ENCODE measurements at places on chromosomes 13 and 19.

DNA sequence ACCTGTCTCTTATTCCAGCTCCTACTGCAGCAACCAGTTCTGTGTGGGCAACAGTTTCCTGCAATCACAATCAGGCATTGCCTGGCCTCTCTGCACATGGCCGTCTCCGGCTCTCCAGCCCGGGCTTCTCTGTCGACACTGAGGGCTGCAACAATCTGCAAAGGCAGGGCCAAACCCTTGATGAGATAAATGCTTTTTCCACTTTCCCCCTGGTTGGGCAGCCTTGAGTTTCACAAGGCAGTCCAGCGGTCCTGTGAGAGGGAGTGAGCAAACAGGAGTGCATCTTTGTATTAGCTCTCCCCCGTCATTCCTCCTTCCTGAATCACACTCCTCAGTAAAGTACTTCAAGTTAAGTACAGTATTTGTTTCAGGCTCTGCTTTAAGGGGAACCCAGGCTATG, 40.7 kb upstream of the VWA8 start:
- no peak for DNase-seq

- no peak for DNase-seq
Measured at GRCh38 chr19:10074153-10074552, 12.0 kb upstream of the SHFL start.

DNA sequence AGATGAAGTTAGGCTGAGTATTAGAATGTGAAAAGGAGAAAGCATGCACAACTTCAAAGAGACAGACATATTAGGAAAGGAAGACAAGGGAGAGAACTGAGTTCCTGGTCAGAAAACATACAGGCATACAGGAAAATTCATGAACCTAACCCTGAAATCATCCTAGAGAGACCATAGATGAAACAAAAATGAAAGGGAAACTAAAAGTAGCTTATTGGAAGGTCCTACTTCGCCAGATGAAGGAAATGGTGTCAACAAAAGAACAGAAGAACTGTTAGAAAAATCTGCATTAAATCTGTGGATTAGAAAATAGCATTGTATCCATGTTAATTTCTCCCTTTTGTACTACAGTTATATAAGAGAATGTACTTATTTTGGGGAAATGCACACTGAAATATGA, 169.0 kb upstream of the UFM1 start:
- no peak for DNase-seq

DNA sequence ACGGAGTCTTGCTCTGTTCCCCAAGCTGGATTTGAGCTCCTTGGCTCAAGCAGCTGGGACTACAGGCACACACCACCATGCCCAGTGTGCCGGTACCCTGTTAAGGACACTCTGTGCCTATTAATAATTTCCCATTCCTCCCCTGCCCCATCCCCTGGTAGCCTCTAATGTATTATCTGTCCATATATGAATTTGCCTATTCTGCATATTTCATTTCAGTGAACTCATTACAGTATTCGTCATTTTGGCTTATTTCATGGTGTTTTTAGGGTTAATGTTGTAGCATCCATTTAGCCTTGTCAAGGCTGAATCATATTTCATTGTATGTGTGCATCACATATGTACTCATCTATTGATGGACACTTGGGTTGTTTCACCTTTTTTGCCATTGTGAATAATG, 33.6 kb downstream of the SKA3 start:
- no peak for DNase-seq

GRCh38 chr19:18429717-18430416, 8.1 kb downstream of the ISYNA1 start:
- DNase-seq: no peak

DNA sequence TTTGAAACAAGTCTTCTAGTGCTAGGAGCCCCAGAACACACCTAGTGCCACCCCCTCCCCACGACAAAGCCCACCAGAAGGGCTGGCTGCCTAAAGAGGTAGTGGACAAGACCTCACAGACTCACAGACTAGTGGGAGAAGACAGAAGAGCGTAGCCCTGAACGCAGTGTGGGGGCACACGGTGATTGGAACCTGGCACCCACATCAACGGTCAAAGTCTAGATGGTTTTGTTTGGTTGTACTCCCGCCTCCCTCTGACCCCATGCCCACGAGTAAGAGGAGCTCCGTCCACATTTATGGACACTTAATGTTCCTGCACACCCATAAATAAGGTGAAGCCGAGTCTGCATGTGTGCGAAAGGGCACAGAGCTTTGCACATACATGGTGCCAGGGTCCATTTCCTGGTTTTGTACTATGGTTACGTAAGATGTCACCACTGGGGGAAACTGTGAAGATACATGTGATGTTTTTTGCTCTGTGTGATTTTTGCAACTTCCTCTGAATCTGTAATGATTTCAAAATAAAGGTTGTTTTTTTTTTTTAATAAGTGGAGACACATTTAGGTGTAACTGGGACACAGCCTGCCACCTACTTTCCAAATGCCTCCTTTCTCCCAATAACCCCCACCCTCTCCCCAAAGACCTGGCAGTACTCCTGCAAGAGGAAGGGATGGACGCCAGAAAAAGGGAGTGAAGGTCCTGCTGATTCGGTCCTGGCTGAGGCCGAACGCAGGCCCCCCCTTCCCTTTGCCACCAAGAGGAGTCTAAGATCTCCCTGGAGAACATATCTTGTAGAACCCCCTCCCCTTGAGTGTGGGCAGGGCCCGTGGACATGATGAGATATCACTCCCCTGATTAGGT, 72.8 kb downstream of the GNG7 start:
- DNase-seq: no peak

GRCh38 chr13:21670006-21670882, 629 bp upstream of the FGF9 start:
- peak; percentile 75 for DNase-seq

DNA sequence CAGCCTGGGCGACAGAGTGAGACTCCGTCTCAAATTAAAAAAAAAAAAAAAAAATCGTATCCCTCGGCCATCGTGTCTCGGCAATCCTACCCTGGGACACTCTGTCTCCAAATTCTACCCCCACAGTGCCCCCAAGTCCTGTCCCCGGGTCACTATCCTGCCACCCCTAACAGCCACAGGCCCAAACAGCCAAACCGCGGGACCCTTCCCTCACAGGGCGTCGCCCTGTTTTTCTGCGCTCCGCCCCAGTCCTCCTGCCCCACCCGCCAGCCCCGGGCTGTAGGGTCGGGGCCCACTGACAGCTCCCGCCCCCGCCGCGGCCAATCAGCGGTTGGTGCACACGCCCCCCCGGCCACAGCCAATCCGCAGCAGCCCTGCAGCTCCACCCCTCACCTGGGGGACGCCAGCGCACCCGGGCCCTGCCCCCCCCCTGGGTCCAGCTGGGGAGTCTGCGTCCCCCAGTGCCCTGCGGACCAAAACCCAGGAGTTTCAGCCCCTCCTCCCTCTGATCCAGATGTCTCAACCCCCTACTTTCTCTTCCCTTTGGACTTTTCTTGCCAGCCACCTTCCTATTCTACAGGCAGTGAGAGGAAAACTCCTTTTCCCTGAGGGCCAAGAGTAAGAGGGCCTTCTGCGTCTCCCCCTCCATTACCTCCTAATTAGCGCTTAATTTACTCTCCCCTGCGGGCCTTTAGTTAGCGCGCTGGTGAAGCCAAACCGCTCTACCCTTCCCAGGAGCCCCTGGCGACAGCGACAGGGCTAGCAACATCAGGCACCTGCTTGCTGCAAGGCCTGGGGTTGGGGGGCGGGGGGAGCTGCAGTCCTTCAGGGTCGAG, 1.5 kb upstream of the BCAT2 start:
- DNase-seq: peak; percentile 68
